ENCODE measurements at places on chromosomes 1 and 21.

- no peak for DNase-seq
Measured at GRCh38 chr1:31239653-31240241, at the start of gene NKAIN1. Gene NKAIN1, minus strand, starts transcription at chr1:31239887. Its CDS starts 340 bp downstream, at chr1:31239547.

GRCh38 chr1:162527314-162527713, 29.7 kb downstream of the UHMK1 start:
- DNase-seq: no peak

DNA sequence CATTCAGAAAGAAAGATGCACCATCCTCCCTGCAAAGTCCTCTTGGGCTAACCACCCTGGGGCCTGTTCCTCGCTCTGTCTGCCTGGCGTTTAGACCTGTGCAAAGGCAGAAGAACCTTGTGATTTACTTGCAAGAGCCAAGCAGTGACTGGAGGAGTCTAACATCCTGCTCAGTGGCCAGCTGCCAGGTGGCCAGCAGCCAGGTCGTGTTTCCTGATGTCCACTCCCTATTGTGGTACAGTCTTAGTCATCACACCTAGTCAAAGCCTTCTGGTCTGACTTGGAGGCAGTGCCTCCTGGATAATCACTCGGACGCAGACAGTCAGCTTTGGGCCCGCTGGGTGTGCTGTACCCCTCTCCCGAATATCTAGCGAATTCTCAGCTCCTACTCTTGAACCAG, 118.1 kb downstream of the PGBD5 start:
- DNase-seq: no peak

DNA sequence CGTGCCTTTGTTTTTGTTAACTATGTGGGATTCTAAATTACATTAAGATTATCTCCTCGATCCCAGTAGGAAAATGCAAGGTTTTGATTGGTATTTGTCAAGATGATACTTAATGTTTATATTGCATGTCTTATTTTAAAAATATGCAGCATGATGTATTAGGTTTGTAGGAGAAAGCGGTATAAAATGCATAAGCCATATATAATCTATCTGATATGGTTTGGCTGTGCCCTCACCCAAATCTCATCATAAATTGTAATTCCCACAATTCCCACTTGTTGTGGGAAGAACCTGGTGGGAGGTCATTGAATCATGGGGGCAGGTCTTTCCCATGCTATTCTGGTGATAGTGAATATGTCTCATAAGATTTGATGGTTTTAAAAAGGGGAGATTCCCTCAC, 198.1 kb upstream of the NCAM2 start:
- DNase-seq: no peak

DNA sequence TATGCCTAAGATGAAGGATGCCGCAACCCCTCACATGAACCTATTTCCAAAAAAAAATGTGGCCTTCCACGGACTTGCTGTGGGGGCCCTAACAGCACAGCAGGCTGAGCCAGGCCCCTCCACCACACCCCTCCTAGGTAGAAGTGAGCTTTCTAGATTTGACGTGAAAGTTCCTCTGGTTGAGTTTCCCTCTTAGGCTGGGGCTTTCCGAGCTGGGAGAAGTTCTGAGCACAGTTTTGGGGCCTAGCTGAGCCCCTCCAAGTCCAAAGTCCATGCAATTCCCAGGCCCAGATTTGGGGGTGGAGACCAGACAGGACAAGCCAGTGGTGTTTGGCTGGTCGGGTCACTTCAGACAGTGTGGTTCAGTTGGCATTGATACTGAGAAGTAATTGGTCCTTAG, 13.8 kb upstream of the PHLDA3 start:
- no peak for DNase-seq

DNA sequence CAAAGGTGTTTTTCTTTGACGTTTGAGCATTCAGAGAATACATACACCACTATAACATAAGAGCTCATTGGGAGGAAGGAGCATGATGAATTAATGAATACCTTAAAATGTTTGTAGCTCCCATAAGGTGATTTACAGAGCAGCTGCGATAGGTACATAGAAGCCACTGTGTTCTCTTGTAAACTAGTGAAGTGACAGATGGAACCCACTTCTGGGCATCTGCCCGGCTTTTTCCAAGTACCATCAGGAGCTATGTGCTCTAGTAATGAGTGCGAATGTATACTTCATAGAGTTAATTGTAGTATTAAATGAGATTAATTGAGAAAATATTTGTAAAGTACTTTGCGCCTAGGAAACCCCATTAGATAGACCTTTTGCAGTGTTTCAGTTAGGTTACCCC, 48.4 kb downstream of the HENMT1 start:
- no peak for DNase-seq

- DNase-seq: no peak
Measured at GRCh38 chr21:17931080-17931479, 111.9 kb upstream of the C21orf91 start.

DNA sequence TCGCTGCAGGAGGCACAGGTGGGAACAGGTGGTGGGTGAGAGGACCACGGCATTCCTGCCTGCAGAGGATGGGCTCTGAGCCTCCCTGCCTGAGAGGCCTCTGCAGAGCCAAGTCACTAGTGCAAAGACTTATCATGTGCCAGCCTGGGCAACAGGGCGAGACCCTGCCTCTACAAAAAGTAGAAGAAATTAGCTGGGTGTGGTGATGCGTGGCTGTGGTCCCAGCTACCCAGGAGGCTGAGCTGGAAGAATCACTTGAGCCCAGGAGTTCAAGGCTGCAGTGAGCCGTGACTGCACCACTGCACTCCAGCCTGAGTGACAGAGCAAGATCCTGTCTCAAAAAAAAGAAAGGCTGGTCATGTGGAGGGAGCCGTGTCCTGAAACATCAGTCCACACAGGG, 46.4 kb downstream of the PKNOX1 start:
- no peak for DNase-seq

- no peak for DNase-seq
Measured at GRCh38 chr1:203638103-203638475, 11.5 kb downstream of the ATP2B4 start.

DNA sequence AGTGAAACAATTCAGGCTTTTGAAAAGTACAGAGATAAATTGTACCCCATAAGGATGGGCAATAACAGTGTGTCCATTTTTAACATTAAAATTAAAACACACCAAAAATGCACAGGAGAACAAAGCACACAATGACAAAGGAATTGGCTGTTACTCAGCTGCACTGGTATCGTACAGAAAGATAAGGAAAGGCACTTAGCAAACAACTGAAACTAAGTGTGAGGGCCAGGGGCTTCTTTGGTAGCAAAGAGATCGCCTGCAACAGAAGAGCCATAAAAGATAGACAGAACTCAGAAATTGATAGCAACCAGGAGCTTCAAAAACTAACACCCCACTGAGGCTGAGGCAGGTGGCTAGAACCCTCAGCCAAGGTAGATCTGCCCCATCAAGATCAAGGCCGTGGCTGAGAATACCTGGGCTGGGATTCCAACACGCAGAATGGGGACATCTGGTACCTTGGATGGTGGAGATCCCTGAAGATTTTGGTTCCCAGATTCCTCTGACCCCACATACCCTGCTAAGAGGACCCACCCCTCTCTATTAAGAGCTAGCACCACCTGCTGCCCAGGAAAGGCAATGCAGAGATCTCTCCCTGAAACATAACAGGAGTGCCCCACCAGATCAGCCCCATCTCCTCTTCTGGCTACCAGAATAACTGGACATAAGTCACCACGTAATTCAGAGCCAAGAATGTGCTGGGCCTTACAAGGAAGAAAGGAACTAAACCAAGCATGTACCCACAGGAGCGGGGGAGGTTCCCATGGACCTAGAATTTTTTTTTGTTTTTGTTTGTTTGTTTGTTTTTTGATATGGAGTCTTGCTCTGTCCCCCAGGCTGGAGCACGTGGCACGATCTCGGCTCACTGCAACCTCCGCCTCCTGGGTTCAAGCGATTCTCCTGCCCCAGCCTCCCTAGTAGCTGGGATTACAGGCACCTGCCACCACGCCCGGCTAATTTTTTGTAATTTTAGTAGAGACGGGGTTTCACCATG, 16.2 kb downstream of the PLEKHO1 start:
- peak; percentile 27 for DNase-seq

- no peak for DNase-seq
Measured at GRCh38 chr1:199809311-199809710, 218.2 kb upstream of the NR5A2 start.

GRCh38 chr1:160680399-160680798, 31.2 kb downstream of the CD48 start:
- DNase-seq: no peak

- DNase-seq: no peak
Measured at GRCh38 chr1:226615876-226616275, 67.3 kb downstream of the STUM start.

DNA sequence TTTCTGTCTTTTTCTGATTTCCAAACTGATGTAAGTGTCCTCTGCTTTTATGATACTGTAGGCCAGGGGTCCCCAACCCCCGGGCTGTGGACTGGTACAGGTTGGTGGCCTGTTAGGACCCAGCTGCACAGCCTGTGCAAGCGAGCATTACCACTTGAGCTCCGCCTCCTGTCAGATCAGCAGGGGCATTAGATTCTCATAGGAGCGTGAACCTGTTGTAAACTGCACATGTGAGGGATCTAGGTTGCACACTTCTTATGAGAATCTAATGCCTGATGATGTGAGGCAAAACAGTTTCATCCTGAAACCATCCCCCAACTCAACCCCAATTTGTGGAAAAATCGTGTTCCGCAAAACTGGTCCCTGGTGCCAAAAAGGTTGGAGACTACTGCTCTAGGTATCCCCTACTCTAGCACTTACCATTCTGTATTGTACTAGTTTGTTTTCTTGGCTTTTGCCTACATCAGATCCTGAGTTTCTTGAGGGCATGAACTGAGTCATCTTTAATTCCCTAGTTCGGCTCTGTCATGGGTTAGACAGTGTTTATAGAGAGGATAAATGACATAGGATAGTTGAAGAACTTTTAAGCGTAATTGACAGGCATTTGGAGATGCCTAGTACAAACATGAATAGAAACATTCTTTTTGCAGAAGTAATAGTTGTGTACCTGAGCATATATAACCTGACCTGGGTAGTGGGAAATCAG, 4.1 kb downstream of the ABCD3 start:
- no peak for DNase-seq

DNA sequence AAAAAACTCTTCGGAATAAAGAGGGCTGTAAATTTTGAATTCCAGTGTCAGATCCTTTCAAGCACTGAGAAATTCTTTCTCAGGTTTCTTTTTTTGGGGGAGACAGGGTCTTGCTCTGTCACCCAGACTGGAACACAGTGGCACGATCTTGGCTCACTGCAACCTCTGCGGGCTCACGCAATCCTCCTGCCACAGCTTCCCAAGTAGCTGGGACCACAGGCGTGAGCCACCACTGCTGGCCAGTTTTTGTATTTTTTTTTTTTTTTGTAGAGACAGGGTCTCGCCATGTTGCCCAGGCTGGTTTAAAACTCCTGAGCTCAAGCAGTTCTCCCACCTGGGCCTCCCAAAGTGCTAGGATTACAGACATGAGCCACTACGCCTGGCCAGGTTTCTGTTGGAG, 34.8 kb upstream of the EPHA8 start:
- no peak for DNase-seq

- no peak for DNase-seq
Measured at GRCh38 chr1:227544067-227545050, 19.0 kb upstream of the ZNF678 start.

GRCh38 chr1:119623193-119623515, 24.9 kb downstream of the ZNF697 start:
- no peak for DNase-seq

GRCh38 chr1:22247527-22248245, 104.8 kb upstream of the WNT4 start:
- no peak for DNase-seq

GRCh38 chr1:29983321-29983720, 740.1 kb downstream of the MATN1 start:
- DNase-seq: no peak

- no peak for DNase-seq
Measured at GRCh38 chr1:114379987-114380386, 131.0 kb downstream of the TRIM33 start.

Measured in activated T-helper 2 cell treated with anti-CD3 and anti-CD28 coated beads, Interferon-gamma antibody, Interleukin-2, Interleukin-4, amounts not matched to agents 10 μg/mL and 5 μg/mL and 100 μg/mL, durations not matched to agents 14 hours and 24 hours and 36 hours (primary cell).